ENCODE measurements at places on chromosomes 11 and 22.

DNA sequence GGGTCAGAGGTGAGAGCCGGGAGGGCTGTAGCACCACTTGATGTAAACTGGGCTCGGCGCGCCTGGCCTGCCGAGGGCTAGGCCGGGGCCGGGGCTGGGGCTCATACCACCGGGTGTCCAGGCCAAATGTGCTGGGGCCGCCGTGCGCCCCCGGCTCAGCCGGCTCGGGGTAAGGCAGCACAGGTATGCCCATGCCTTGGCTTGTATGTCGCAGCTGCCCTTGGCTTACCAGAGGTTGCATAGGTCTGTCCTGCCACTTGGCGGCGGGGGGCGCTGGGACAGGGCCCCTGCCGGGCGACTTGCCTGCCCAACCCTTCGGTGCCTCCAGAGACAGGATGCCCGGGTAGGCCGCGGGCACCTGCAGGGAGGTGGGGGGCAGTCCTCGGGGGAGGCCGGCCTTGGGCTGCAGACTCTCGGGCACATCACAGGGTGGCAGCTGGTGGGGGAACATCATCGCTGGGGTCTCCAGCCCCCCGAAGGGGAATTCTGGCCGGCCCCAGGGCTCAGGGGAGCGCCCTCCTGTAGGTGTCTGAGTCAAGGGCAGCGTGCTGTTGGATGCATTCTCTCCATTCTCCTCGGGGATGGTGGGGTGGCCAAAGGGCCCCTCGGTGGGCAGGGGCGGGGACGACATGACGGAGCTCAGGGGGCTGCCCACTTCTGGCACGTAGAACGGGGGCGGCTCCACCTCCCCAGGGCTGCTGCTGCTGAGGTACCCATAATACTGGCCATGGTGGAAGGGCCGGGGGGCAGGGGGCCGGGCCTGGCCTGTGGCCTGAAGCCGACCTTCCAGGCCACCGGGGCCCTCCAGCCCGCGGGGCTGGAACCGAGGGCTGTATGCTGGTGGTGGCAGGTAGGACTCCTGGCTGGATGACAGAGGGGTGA lies 36.4 kb downstream of the IGSF9B start:
- DNase-seq: no peak

DNA sequence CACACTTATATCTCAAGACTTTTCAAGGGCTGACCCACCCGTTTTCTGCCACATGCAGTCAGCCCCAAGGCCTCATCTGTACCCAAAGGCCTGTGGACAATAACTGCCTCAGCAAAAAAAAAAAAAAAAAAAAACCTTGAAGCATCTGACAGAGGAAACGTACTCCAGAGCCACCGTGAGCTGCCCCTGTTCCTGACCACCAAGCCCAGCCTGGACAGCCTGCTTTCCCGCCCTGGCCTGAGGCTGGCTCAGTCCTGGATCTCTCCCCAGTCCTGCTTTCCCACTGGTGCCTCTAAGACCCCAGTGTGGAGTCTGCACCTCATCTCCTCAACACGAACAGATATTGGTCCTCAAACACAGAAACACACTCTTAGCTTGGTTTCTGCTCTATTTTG lies 66.5 kb downstream of the SLC35F2 start:
- no peak for DNase-seq

- DNase-seq: no peak
Measured at GRCh38 chr22:30843245-30843644, 125.3 kb downstream of the MORC2 start.

- no peak for DNase-seq
Measured at GRCh38 chr11:89015614-89016013, 50.2 kb downstream of the GRM5 start.

DNA sequence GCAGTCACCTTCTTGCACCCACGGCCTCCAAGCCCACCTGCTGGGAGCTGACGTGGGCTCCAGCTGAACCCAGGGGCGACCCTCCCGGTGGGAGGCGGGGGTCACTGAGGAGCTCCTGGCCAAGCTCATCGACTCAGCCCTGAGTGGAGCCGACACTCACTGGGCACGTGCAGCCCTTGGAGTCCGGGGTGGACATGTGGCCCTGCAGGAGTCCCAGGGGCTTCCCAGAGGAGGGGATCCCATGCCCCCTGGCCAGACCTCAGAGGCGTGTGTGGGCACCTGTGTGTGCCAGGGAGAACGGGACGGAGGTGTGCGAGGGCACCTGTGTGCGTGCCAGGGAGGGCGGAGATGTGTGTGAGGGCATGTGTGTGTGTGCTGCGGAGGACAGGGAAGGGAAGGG lies 20.8 kb upstream of the BRSK2 start:
- no peak for DNase-seq

- no peak for DNase-seq
Measured at GRCh38 chr11:94834911-94835593, 66.9 kb downstream of the AMOTL1 start.

GRCh38 chr22:19941365-19942082 lies at the start of the genes COMT and TXNRD2:
COMT (plus strand) TSS chr22:19941772; CDS start chr22:19962527, 20,755 bp downstream.
TXNRD2 (minus strand) TSS chr22:19941818; CDS start chr22:19941803, 15 bp downstream.
- peak; percentile 94 for DNase-seq

- no peak for DNase-seq
Measured at GRCh38 chr22:27577574-27577969, 224.0 kb downstream of the MN1 start.

DNA sequence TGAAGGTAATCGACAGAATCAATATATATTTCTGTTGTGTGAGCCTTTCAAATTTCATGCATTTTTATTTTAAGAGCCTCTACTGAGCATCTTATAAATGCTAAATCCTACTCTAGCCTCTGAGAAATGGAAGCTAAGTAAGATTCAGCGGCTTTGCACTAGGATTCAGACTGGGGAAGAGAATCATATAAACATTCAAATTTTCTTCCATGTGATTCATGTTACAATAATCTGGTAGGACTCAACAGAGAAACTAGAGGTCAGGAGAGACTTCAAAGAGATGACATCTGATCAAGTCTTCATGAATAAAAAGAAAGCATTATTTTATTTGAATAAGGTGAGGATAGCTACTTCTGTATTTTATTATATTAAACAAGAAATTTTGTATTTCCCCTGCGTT lies 538.9 kb downstream of the DLG2 start:
- DNase-seq: no peak

- peak; percentile 40 for DNase-seq
Measured at GRCh38 chr11:121240650-121241303, 51.8 kb upstream of the SC5D start.

DNA sequence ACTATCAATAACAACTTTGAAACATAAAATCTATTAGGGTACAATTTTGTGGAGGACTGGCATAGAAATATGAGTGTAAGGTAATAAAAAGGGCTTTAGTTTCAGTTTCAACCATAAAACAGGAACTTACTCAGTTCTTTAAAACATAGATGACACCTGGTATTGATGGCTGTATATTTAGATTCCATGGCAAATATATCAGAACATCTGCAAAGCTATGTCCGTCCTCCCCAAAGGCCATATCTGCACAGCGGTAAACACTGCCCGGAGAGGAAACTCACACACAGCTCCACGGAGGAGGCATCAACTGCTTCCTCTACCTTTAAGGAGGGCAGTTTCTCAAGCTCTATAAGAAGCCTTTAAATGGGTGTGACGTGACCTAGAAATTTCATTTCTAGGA lies 993.3 kb downstream of the BRD1 start:
- no peak for DNase-seq

- DNase-seq: peak; percentile 83
Measured at GRCh38 chr11:128488471-128488870, 98.9 kb downstream of the ETS1 start.

DNA sequence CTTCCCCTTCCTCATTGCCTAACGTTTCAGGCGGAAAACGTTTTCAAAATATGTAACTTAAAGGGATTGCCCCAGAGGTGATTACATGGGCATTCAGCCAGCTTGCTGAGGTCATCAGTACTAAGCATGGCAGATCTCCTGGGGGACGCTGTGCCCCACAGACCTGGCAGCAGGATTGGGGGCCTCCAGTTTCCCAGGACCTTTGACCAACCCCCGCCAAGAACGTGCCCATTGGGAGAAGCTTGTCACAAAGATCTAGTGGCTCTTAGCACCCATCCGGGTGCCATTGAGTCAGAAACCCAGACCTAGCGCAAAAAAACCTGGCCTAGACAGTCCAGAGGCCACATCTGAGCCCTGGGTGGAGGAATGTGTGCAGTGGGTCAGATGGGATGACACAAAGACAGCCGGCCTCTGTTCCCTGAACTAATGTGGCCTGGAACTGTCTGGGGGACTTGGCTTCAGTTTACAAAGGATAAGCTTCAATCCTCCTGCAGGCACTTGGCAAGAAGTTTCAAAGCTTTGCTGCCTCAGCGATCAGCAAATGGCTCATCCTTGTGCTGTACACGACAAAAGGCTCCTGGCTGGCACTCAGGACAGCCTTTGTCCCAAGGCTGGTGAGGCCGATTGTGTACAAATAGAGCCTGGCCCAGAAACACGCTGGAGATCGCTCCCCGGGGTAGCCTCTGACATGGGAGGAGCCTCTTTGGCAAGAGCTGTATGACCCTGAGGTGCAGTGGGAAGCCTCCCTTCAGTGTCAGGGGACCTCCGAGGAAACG lies 9.5 kb downstream of the C1QTNF6 start:
- no peak for DNase-seq

GRCh38 chr11:83280256-83280655 lies 5.9 kb downstream of the CCDC90B start:
- no peak for DNase-seq

- DNase-seq: no peak
Measured at GRCh38 chr22:18095101-18095805, 15.4 kb upstream of the TUBA8 start.

GRCh38 chr11:11857769-11858168 lies 16.0 kb downstream of the USP47 start:
- no peak for DNase-seq

DNA sequence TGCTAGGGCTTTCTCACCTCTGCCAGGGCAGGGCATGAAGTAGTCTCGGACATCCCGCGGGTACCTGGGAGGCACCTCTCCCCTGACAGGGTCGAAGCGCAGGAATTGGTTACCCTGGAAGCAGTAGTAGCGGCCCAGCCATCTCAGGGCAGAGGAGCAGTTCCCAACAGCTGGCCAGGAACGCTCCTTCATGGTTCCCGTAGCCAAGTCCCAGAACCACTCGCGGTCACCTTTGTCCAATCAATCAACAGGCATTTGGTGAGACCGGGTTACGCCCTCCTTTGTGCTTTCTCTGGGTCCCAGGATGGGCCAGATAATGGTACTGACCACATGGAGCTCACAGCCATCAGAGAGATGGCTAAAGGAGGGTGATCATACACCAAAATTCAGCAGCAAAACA lies 3.4 kb downstream of the HPX start:
- no peak for DNase-seq

DNA sequence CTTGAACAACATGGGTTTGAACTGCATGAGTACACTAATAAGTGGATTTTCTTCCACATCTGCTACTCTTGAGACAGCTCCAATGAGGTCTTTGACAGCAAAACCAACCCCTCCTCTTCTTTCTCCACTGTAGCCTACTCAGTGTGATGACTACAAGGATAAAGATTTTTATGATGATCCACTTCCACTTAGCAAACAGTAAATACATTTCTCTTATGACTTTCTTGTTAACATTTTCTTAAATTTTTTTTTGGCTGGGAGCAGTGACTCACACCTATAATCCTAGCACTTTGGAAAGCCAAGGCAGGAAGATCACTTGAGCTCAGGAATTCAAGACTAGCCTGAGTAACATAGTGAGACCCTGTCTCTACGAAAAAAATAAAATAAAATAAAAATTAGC lies 9.9 kb upstream of the EIF4G2 start:
- peak; percentile 49 for DNase-seq

- no peak for DNase-seq
Measured at GRCh38 chr22:27099946-27100722, 442.7 kb downstream of the MIAT start.

DNA sequence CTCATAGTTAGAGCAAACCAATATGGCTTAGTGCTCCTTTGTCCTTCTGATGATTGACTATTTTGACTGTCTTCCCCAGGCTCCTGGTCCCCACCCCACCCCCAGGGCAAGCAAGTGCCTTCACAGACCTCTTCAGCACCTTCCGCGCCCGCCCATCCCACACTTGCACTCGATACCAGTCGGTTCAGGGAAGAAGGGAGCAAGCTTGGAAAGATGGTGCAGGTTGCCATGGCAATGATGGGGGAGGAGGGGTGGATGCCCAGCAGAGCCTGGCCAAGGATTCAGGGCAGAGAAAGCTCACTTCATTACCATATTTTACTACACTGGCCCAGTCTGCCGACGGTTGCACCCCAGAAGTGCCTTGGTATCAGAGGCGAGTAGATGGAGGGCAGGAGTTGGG lies 2.2 kb downstream of the TMEM132A start:
- no peak for DNase-seq

DNA sequence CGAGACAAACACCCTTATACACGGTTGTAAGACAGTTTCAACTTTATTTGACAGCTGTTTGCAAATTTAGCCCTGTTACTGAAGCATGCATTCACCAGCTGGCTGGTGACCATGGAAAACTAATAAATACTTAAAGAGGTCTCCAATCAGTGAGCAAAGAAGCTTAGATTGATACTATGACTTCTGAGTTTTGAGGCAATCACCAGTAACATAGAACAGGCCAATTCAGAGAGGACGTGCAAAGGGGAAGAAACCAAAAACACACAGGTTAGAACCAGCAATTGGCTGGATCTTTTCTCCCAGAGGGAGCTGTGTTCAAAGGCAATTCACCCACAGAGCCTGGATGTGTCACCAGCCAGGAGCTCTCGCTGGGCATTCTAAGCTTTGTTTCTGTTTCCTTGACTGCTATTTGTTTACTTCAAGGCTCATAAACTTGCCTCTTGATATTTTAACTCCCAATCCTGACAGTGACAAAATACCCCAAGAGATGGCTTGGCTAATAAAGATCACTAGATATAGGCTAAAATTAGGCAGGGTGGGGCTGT lies 113.6 kb upstream of the MTMR2 start:
- DNase-seq: peak; percentile 67

DNA sequence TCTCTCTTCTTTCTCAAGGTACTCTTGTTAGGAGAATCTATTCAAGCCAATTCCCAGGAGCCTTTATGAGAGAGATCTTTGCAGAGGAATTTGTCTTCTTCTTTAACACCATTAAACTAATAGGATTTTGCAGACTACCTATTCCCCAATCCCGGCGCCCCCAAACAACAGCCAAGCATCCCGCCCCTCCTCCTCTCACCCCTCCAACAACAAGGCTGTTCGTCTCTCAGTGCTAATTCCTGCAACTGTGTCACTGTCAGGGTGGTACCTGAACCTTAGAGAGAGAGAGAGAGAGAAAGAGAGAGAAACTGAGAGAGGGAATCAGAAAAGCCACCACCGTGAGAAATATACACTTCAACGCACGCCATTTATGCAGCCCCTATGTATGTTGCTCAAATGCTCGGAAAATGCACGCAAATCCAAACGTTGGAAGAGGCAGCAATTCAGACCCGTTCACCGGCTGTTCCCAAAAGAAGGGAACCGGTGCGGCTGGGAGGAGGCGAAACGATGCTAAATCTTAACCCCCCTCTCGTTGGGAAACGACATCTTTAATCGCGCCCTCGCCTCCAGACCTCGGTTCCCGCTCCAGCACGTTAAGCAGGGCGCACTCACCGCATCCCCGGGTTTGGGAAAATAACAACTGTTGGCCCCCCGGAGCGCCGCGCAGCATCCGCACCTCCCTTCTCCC lies 961 bp downstream of the KCNA4 start:
- no peak for DNase-seq

DNA sequence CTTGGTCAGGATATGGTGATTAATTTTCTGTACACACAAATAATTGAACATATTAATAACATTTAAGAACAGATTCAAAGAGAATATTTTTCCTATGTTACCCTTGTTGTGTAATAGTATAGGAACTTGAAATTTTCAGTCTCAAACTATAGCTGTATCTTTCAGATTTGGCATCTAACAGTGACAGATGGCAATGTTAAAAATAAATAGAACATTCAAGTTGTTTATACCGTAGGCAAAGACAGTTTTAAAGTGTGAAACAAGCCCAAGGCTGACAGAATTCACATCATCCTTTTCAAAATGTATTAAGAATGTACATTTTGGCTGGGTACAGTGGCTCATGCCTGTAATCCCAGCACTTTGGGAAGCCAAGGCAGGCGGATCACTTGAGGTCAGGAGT lies 92.6 kb upstream of the TP53AIP1 start:
- DNase-seq: no peak
